ENCODE measurements at places on chromosomes 6 and 20. TPM values are rescaled to one million over a fixed set of nuclear protein-coding genes. Genes with fewer than 3 reads are reported as not detected.
A peak's percentile ranks its signal among the peaks of the same experiment; 100 is the strongest.

DNA sequence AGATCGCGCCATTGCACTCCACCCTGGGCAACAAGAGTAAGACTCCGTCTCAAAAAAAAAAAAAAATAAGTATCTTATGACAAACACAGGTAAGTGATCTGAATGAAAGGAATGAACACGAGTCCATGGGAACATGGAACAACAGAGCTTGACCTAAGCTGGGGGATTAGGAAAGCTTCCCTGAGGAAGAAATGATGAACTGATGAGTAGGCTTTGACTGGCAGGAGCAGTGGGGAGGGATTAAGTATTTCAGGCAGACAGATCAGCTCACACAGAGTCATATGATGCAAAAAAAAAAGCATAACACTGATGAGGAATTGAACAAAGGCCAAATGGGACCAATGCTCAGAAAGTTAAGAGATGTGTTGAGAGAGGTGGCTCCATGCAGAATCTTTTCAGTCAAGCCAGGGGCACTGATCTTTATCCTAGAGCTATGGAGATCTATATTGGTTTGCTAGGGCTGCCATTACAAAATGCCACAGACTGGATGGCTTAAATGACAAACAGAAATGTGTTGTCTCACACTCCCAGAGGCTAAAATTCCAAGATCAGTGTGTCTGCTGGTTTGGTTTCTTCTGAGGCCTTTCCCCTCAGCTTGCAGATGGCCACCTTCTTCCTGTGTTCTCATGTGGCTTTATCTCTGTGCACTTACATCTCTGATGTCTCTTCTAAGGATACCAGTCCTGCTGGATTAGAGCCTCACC is 85.6 kb downstream of the ANKRD6 start:
- DNase-seq = no peak

DNA sequence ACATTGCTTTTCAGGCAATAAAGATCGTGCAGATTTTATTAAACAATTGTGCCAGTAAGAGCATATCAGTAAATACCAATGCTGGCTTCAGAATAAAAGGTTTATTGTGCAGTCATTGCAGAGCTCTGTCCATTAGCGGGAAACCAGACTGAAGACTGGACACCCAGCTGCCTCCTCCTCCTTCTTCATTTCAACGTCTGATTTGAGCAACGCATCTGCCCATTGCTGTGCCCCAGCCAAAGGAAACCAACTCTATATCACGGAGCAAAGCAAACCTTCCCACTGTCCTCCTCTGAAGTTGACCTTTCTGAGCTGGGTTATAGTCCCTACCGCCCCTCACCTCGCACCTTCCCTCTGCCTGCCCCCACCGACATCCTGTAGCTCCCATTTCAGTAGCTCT is 80.8 kb downstream of the SLC22A23 start:
- DNase-seq = no peak

DNA sequence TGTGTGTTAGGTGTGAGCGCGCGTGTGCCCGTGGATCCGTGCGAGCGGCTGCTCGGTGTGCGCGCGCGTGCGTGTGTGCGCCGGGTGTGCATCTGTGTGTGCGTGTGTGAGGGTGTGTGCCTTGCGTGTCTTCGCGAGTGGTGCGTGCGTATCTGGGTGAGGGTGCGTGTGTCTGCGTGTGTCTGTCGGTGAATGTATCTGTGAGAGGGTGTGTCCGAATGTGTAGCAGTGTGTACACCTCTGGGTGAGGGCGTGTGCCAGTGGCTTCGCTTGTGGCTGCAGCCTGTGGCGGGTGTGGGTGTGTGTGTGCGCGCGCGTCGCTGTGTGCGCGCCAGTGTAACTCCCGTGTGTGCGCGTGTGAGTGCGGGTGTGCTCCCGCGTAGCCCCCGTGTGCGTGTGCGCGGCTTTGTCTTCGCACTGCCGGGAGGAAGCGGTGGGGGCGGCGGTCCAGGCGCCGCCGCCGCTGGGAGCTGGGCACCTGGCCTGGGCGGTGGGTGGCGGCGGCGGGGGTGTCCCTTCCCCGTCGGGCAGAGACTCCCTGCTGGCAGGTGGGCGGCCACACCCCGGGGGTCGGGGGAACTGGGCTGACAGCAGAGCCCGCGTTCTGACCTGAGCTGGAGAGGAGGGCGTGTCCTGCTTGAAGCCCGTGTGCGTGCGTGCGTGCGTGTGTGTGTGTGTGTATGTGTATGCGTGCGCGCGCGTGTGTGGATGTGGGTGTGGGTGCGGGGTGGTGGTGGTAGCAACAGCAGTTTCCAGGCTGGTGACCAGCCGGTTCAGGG is 61.3 kb upstream of the EPB41L1 start:
- peak; percentile 67 for DNase-seq

- DNase-seq = peak; percentile 57
Observed at GRCh38 chr6:44558832-44559251, 171.3 kb downstream of the CDC5L start.

GRCh38 chr6:132122871-132123270 is 171.7 kb upstream of the CCN2 start:
- peak; percentile 96 for DNase-seq

DNA sequence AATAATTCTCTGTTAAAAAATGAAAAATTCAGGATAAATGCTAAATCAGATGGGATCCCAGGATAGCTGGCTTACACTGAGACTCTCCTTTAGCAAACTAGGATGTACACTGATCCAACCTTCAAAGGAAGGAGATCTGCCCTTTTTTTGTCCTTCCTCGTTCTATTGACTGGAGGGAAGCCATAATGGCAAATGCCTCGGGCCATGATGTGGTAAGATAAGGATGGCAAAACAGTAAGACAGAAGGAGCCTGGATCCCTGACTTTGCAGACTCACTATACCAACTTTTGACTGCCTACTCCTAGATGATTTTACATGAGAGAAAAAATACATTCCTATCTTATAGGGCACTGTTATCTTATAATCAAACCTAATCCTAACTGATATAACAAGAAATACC is 156.9 kb upstream of the BEND3 start:
- no peak for DNase-seq

GRCh38 chr6:53889365-53889764 is 94.6 kb downstream of the LRRC1 start:
- DNase-seq = no peak

DNA sequence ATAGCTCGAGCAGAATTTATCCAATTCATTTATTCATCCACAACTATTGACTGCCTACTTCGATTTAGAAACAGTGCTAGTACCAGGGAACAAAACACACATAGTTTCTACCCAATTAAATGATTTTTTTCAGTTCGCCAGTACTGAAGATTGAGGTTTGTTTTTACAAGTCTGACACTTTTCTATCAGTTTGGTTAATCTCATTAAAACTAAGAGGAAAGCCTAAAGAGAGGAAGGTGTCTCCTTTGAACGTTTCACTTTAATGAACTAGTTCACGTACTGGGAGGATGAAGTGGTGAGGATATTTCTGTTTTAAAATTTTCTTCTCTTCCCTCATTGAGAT is 570 bp upstream of the ANKS1A start:
- no peak for DNase-seq

DNA sequence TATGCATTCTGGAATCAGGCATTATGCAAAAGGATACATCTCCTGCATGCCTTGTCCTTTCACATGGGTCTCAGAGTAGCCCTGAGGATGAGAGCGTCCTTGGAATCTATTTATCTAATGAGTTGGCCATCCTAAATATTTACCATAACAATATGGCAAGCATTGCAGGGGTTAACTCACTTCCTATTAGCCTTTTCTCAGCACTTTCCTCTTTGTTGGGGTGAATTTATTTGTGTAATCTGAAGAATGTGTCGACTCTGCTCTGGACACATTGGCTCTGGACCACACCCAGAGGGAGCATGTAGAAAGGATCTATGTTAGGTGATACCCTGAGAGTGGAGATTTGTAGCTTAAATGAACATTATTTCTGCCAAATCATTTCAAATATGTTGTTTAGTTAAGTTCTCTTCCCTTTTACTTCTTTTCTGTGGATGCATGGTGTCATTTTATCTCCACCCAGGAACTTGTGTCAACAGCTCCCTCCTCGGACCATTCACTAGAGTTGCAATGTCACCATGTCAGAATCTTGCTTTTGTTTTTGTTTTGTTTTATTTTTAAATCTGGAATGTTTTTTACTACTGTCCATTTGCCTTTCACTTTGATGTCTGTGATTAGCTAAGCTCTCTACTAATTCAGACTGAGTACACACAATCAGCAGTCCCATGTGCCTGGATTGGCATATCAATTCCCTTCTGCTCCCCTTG is 757.0 kb upstream of the MMS22L start:
- DNase-seq = no peak

GRCh38 chr6:20877008-20877937 is 343.0 kb downstream of the CDKAL1 start:
- peak; percentile 74 for DNase-seq

DNA sequence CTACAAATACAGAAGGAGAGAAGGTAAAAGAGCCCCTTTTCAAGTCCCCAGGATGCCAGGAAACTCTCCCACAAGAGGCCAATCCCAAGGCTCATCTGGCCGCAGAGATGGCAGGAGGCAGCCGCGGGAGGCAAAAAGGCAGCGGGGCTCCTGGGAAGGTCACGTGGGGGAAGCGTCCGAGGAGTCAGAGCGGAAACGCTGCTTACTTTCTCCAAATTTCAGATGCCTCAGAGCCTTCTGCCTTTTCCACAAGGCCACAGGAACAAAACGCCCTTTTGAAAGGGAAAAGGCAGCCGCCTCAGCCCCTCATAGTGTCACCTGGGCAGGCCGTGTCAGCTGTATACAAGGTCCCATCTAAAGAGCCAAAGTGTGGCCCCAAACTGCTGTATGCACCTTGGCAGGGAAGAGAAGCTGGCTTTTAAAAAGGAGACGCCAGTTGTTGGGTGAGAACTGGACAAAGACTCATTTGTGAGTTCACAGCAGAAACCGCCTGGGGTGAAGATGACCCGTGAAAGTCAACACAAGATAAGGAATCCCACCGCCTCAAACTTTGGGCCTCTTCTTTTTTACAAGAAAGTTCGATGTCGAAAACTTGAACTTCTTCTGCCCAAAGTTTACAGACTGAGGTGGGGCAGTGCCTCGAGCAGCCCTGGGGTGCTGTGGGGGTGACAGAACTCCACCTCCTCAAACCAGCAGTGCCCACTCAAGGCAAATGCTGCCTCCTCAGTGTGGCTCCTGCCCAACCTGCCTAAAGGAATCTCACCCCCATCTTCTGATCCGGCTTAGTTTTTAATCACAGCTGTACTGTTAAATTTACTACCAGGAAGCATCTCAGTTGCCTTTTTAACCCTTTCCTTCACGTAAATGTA is 45.4 kb downstream of the EZR start:
- DNase-seq = no peak

DNA sequence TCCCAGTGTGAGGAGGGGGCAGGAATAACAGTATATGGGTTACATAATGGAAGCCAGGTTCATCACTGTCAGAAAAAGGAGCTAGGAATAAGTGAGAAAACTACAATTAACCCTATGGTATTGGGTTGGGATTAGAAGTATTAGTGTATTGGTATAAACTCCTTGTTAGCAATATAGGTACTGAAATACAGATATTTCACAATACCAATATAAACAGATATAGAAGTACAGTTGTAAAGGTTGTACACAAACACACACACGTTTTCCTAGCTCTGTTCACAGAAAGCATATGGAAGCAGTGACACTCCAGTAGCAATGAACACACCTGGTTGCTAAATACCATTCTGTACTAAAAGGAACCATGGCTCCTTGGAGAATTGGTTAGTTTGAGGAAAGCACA is 148.5 kb downstream of the KIF16B start:
- DNase-seq = no peak

DNA sequence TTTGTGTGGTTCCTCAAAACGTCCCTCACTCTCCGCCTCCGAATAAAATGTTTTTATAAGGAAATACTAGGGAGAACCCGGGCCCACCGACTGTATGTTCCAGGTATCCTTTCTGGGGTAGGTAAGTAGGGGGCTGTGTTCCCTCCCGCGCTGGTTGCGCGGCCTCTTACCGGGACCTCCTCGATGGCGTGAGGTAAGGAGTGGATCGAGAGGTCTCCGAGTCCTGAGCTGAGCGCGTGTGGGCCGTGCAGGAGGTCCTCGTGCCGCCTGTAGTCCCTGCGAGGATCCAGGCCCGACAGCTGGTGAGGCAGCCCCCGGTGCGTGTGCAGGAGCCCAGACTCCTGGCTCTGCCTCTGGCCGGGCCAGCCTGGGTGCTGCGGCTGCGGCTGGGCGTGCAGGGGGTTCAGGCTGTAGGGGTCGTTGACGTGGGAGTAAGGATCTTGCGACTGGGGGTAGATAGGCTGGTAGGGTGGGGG is 5.1 kb downstream of the TFAP2A start:
- no peak for DNase-seq

DNA sequence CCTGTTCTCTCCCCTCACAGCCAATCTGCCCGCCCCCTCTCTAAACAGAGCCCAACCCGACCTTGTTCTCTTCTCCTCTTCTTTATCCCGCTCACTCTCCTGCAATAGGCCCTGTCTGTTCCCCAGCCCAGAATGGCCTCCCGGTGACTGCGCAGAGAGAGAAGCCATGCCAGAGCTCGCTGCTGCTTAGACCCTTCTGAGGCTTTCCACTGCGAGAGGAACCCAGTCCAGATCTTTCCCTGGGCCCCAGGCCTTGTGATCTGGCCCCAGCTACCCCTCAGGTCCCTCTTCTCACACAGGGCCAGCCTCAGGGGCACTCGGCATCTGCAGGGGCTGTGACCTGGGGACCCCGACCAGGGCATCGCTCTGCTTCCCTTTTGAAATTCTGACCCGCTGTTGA is 58.1 kb downstream of the TMEM242 start:
- no peak for DNase-seq

- peak; percentile 63 for DNase-seq
Observed at GRCh38 chr6:89034586-89035251, 45.8 kb upstream of the PNRC1 start.

GRCh38 chr6:7175462-7175861 is 67.7 kb downstream of the RREB1 start:
- DNase-seq = no peak

- peak; percentile 23 for DNase-seq
Observed at GRCh38 chr6:116682334-116682712, 1.3 kb downstream of the KPNA5 start.

- DNase-seq = peak; percentile 33
Observed at GRCh38 chr6:137873273-137873762, 6.3 kb downstream of the TNFAIP3 start.

Gene ARFGEF3
- total RNA-seq = 5.1 TPM

Gene PRDM13
- total RNA-seq = not detected

Gene TFAP2B
- total RNA-seq = not detected

Gene SUMO4
- total RNA-seq = not detected

Gene VGLL2
- not detected for total RNA-seq

Gene ULBP3
- 2.9 TPM for total RNA-seq

Gene NKAPL
- not detected for total RNA-seq

Gene CNR1
- 0.07 TPM for total RNA-seq

Gene RAET1E
- 2.8 TPM for total RNA-seq
